CD4-positive, CD25-positive, alpha-beta regulatory T cell (primary cell): ENCODE measurements at places on chromosomes 7 and 10. TPM values are rescaled to one million over a fixed set of nuclear protein-coding genes. Genes with fewer than 3 reads are reported as not detected.

- H3K36me3 ChIP-seq: no peaks in the 10 kb centered on the region
- no peaks in the 10 kb centered on the region for H3K4me1 ChIP-seq
- DNase-seq: no peak
- H3K27me3 ChIP-seq: no peaks in the 10 kb centered on the region
- H3K4me3 ChIP-seq: no peak overlapping the region
- no peak overlapping the region for H3K27ac ChIP-seq
Observed at GRCh38 chr7:13577566-13578145, 411.8 kb downstream of the ETV1 start.

- H3K27ac ChIP-seq: no peak overlapping the region
- H3K4me3 ChIP-seq: no peak overlapping the region
- H3K27me3 ChIP-seq: no peaks in the 10 kb centered on the region
- H3K36me3 ChIP-seq: no peaks in the 10 kb centered on the region
- no peak for DNase-seq
- no peaks in the 10 kb centered on the region for H3K4me1 ChIP-seq
Observed at GRCh38 chr7:83786858-83787257, 137.9 kb upstream of the SEMA3E start.

- DNase-seq: no peak
- H3K27me3 ChIP-seq: peaks cover 22% of the 10 kb centered on the region
- H3K27ac ChIP-seq: no peak overlapping the region
Observed at GRCh38 chr7:19119870-19120486, 2.5 kb upstream of the TWIST1 start.

PKD2L1 gene
- total RNA-seq: not detected
